ENCODE measurements at places on chromosomes 4 and X.

- no peak for DNase-seq
These were observed 67.4 kb downstream of the APBB2 start for GRCh38 chr4:41146716-41147506.

DNA sequence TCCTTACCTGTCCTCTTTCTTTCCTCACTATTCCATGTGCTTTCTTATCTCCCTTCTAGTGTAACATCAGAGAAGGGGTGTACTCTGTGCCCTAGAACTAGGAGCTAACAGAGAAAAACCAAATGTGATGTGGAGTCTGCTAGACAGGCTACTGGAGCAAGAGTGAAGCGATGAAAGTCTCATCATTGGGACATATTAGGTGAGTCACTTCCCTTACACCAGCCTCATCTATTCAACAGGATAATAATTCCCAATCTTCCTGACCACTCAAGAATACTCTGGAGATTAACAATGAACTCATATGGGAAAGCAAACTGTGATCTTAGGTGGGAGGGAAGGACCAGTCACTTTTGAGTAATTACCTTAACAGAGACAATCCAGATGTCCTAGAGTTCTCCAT, 58.1 kb downstream of the RAB40A start:
- DNase-seq, result no peak

DNA sequence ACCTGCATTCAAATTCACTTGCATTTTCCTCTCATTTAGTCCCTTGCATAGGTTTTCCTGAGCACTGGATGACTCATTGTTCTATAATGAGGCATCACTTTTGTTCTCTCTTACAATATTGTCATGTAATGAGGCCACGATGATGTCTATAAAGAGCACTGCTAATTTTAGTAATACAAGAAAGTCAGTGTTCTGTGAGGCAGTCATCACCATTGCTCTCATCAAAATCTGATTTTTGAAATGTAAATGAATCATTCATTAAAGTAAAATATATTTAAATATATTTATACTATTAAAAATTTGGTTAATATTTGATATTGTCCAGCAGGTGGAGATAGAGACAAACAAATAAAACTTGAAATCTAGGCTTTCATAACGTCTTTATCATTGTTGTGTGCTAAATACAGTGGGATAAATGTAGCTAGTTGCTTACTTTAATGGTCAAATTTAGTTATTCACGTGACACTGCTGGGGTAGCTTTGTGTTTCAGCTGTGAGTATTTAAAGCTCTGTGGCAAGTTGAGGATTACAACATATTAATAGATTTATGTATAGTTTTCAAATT, 15.4 kb downstream of the HMGB2 start:
- no peak for DNase-seq

- no peak for DNase-seq
These were observed 828.7 kb downstream of the PCDH7 start for GRCh38 chr4:31548823-31549222.

DNA sequence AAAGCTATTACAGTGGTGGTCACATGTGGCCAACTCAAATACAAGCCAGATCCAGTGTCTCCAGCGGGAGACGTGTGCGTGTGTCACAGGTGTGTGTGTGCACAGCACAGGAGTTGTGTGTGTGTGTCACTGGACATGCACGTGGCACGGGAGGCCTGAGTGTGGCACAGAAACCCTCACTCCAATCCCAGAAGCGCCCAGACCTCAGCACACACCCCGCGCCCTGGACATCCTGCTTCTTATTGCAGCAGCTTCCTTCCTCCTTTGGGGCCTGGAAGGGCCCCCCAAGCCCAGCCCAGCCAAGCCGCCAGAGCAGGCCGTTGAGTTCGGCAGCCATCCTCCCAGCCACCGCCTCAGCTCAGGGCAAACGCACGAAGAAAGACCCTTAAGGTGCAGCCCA, 37.9 kb downstream of the ACOX3 start:
- no peak for DNase-seq

- no peak for DNase-seq
These were observed 93.4 kb downstream of the TMA16 start for GRCh38 chr4:163587867-163588266.

- no peak for DNase-seq
These were observed 196.8 kb upstream of the LEF1 start for GRCh38 chr4:108365551-108365950.

DNA sequence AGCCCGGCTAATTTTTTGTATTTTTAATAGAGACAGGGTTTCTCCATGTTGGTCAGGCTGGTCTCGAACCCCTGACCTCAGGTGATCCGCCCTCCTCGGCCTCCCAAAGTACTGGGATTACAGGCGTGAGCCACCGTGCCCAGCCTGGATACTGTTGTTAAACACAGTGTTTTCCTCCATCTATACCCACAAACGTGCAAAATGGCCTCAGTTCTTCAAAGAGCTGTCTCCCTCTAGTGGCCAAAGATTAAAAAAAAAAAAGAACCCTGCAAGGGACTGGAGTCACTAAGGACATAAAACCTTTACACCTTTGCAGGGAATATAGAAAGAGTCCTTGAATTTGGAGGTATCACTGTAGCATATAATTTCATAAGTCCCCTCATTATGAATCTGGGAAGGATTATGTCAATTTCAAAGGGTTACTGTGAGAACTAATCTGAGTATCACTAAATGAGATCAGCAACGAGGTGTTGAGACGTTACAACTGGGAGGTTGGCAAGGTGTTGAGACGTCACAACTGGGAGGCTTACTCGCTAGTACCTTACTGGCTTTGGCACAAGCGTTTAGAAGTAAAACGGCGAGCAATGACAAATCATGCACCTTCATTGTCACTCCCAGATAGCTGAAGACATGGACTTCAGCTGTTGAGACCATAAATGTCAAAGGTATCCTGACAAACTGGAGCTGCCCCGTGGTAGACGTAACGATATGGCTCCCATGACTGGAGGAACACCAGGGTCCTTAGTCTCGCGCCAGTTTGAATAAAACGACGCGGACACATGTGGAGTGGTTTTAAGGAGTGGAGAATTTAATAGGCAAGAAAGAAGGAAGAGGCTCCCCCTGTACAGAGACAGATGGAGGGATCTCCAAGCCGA, 33.4 kb upstream of the ENPP6 start:
- no peak for DNase-seq

DNA sequence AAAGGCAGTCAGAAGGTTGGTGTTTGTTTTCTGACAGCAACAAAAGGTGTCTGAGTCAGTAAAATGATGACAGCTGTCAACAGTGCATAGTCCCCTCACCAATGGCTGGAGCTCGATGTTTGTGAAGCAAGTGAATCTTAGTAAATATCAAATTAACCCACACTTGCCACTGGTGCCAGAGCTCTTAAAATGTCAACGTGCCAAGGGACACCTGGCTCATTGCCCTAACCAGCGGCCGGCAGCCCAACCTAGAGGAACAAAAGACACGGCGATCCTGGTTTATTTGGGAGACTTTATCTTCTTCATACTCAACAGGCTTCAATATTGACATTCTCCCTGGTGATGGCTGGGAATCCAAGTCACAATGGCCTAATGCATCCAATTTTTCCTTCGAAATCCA, 143.4 kb downstream of the CPEB2 start:
- no peak for DNase-seq

DNA sequence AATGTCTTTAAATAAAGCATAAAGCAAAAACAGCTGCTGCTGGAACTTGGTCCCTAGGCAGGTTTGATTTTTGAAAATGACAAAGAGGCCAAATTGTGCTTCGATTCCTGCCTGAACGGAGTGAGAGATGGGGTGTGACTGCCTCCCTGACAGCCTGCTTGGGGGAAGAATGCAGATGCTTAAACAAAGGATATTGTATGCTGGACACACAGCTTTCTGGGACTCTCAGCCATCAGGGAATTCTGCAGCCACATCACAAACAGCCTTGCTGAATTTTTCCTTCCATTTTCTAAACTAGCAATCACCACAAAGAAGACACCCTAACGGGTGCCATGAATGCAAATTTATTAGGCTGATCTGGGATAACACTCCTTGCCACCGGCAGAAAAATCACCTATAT, 83.9 kb upstream of the CPEB2 start:
- no peak for DNase-seq

GRCh38 chr4:95295157-95295556, 253.6 kb downstream of the UNC5C start:
- DNase-seq, result no peak

GRCh38 chrX:20414762-20415445, 148.2 kb upstream of the RPS6KA3 start:
- DNase-seq, result no peak

DNA sequence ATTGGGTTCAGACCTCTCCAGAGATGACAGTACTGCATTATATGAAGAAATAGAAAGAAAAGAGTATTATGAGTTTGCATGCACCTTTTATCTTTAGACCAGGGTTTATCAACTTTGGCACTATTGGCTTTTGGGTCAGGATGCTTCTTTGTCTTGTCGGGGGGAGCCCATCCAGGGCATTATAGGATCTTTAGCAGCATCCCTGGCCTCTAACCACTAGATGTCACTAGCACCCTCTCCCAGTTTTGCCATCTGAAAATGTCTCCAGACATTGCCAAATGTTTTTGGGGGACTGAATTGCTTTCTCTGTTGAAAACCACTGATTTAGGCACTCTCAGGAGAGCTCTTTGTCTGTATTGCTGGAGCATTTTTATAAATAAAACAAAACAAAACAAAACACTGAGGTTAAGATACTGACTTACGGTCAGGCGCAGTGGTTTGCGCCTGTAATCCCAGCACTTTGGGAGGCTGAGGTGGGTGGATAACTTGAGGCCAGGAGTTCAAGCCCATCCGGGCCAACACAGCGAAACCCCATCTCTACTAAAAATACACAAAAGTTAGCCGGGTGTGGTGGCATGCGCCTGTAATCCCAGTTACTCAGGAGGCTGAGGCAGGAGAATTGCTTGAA, 23.6 kb downstream of the CA5B start:
- no peak for DNase-seq

All from stimulated activated CD8-positive, alpha-beta memory T cell treated with anti-CD3 and anti-CD28 coated beads, Interleukin-4, amount 100 ng/mL, for 4 hours (primary cell).